ENCODE measurements at places on chromosomes 13 and 19. TPM values are rescaled to one million over a fixed set of nuclear protein-coding genes. Genes with fewer than 3 reads are reported as not detected.

The LIM2 gene
- total RNA-seq, result not detected

The SRRM5 gene
- total RNA-seq, result not detected

GRCh38 chr19:12611361-12611699, 610 bp downstream of the ZNF791 start:
- peak; percentile 47 for DNase-seq

DNA sequence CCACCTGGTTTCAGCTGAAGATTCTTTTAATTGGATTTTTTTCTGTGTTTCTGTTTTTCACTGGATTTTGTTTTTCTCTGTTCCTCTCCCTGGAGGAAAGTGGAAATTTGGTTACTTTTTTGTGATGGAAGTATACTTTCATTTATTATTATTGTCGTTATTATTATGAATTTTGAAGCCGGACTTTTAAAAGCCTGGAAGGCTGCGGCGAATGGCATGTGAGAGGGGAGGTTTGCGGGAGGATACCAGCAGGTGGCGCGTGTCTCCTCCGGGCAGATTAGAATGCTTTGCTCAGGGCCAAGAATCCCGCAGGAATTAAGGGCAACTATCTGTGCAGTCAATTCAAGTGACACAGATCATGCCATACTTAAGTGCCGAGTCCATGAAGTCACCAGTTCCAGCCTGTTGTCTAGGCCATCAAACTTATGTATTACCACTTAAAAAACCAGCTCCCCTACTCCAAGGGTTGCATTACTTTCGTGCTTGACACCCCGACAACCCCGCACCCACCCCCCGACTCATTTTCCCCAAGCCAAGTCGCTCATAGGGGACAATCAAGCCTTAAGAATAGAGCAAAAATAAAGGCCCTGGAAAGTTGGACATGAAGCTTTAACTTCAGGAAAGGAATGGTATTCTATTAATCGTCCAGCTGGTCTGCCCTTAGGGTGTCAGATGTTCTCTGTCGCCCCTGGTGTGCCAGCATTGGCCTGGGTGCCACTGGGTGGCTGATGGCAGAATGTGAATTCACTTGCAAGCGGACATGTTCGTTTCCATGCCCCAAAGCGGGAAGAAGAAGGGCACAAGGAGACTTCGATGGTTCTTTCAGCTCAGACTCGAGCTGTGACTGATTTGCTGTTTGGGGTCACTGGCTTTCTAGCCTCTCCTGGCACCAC, 1.3 kb upstream of the LRCH1 start:
- peak; percentile 47 for DNase-seq

DNA sequence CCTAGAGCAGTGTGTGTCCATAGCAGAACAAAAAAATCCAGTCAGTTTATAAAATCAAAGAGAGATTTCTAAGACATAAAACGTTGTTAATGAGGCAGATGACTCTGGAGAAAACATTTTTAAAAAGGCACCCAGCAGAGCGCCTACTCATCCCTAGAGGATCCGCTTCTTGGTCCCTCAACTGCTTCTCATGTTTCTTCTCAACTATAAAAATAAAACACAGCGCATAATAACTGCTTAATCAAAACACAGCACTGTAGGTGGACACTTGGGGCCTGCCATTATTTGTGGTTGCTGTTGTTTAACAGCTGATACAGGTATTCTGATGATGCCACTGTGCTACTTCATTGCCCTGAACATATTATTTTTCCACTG, 347.9 kb downstream of the FGF9 start:
- DNase-seq, result no peak

GRCh38 chr19:7366701-7367420, 18.1 kb downstream of the ARHGEF18 start:
- peak; percentile 33 for DNase-seq

DNA sequence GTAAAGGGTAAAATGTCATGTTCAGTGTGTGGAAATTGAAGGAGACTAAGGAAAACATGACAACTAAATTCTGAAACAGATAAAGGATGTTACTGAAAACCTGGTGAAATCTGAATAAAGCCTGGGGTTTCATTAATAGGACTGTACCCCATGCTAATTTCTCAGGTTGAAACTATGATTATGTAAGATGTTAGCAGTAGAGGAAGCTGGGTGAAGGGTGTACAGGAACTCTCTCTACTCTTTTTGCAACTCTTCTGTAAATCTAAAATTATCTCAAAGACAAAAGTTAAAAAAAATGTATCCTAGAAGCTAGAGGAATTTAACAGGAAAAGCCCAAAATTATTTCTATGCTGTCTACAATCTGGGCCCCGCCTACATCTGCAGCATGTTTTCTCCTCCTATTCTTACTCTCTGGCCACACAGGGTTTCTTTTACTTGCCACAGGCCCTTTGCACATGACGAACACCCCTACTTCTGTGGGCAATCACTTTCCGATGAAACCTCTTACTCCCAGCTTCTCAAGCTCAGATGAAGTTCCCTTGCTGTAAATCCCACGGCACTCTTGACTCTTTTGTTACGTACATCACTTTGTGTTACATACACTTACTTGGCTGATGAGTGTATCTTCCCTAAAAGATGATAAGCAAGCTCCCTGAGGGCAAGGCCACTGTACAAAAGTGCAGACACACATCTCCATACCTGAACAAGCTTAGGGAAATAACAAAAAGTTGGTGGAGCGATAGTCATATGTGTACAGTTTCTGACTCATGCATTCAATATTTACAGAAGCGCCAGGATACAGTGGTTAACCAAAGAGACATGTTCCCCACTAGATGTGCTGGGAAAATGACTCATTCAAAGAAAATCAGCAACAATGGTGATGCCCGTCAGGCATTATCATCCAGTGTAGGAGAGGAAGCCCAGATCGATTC, 32.6 kb downstream of the RUBCNL start:
- peak; percentile 52 for DNase-seq

DNA sequence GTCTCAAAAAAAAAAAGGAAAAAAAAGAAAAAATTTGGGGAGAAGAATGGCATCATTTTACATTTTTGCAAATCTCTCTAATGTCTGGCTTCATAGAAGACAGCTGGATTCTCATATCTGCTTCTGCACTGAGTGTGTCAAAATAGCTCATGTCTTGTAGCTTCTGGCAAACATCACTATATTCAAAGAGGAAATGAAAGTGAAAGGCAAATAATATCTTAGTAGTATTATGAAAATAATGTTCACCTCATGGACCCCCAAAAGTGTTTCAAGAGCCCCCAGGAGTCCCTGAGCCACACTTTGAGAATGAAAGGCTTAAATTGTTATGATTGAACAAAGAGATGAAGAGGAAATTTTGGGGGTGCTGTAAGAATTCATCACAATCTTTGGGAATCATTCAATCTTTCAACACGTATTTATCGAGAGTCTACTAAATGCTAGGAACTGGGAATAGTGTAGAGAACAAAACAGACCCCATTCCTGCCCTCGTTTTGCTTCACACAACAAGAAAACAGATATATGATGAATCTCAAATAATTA, 1.2 kb upstream of the SLC6A16 start:
- DNase-seq, result no peak

DNA sequence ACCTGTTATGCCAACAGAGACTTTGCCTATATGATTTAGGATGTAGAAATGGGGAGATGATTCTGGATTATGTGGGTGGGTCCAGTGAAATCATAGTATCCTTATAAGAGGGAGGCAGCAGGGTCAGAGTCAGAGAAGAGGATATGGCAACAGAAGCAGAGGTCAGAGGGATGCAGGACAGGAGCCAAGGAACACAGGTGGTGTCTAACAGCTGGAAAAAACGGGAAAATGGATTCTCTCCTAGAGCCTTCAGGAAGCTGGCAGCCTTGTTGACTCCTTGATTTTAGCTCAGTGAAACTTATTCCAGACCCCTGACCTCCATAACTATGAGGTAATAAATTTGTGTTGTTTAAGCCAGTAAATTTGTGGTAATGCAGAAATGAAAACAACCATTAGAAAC, 28.8 kb upstream of the OXGR1 start:
- no peak for DNase-seq

GRCh38 chr13:31951215-31951678, 80.3 kb upstream of the FRY start:
- DNase-seq, result no peak

DNA sequence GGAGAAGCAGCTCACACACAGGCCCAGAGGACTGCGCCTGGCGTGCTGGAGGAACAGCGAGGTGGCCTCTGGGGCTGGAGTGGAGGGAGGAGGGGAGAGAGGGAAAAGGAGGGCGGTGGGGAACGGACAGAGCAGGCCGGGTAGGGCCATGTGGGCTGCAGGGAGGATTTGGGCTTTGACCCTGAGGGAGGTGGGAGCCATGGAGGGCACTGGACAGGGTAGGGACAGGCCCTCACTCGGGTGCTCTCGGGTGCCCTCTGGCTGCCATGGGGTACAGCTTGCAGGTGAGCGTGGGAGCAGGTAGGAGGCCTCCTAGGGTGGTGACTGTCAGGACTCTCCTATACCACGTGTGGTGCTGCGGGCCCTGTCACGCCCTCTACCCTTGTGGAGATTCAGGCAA, 22.8 kb downstream of the PLIN4 start:
- no peak for DNase-seq

DNA sequence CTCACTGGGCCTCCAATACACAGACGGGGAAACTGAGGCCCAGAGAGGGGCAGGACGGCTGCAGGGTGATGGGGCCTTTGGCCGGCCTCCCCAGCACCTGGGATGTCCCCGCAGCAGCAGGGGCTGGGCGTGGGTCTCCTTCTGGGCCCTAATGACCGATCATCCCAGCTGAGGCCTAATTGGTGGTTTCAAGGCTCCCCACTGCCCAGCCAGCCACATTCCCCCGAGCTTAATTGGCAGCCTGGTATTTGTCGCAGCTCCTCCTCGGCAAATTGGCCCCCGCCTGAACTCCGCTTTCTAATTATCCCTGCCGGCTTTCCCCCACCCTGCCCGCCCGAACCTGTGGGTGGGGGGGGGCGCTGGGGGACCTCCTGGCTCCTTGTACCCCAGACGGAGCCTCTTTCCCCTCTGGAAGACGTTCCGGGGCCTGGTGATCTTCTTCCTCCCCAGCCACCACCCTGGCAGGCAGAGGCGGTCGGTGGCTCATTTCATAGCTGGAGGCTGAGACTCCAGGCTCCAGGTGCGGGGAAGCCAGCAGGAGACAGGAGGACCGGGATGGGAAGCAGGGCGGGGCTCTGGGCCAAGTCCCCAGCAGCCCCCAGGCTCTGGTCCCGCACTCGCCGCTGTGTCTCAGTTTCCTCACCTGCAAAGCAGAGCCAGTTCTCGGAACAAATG, 27.2 kb upstream of the WDR18 start:
- no peak for DNase-seq

DNA sequence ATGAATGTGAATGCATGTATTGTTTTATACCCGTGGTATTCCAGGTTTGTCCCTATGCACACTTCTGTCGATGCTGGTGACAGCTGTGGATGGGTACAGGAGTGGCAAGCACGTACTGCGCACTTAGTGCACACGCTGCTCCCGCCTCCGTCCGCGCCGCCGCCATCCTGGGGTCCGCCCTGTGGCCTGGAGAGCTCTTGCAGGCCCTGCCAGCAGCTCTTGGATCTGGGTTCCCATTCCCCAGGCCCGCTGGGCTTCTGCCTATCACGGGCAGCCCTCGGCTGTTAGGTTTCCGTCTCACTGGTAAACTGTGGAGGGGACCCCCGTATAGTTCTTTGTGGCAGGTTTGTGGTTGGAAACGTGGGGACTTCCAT, 4.0 kb downstream of the GNA11 start:
- no peak for DNase-seq

- DNase-seq, result no peak
Observed at GRCh38 chr19:35414442-35414841, 33.6 kb upstream of the FFAR2 start.

- no peak for DNase-seq
Observed at GRCh38 chr13:28657784-28658538, 969 bp upstream of the POMP start.

- DNase-seq, result no peak
Observed at GRCh38 chr13:98201984-98202383, 24.9 kb upstream of the RNF113B start.

GRCh38 chr13:92621985-92622384, 604.6 kb upstream of the GPC6 start:
- no peak for DNase-seq

GRCh38 chr19:4704317-4704673, 19.3 kb downstream of the DPP9 start:
- DNase-seq, result no peak
